C1 segment of cervical spinal cord (tissue), 14 donors: ENCODE measurements at places on chromosomes 2 and 18.

GRCh38 chr2:173119944-173120343 lies 44.3 kb downstream of the MAP3K20 start:
- no peak for DNase-seq

DNA sequence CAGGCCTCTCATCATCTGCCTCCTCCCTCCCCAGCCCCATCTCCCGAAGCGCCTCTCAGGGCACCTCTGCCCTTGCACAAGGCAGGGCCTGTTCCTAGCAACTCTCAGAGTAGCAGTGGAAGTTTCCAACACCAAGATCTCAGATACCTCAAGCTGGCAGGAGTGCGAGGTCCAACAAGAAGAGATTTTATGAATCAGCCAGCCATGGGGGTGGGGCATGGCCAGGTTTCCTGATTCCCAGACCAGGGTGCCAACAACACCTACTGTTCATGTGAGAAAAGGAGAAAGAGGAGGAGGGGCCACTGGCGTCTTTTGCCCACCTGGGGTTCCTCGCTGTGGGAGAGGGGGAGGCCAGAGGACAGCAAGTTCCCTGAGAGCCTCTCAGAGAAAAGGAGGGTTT lies 6.6 kb upstream of the STEAP3 start:
- no peak for DNase-seq

- DNase-seq = no peak
Measured at GRCh38 chr2:97769711-97770110, 56.3 kb downstream of the ZAP70 start.

- DNase-seq = no peak
Measured at GRCh38 chr2:231665245-231666170, 42.8 kb upstream of the PTMA start.

DNA sequence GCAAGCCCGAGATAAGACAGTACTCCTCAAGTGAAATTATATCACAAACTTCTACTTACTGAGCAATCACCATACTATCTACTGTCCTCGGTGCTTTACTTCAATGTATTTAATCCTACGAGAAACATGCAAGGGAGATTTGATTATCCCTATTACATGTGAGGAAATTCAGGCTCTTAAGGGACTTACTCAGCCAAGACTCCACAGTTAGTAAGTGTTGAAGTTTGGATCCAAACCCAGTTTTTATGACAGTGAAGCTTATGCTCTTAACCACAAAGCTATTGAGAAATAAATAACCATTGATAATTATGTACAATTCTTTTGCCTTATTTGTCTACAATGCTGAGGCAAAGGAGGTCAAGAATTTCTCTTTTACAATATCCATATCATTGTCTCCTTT lies 672.9 kb upstream of the ACVR2A start:
- DNase-seq = no peak

DNA sequence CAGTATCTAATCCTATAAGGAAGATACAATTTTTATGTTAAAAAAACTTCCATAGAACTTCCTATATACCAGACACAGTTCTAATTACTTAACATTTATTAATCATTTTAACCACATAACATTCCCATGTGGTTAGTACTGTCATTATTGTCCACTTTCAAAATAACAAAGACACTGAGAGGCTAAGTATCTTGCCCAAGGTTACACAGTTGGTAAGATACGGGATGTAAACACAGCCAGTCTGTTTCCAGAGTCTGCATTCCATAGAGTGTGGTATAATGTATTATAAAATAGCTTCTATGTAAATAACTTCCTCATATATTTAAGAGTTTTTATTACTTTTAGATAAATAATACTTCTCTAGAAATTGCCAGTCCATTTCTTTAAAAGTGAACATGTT lies 383.3 kb upstream of the ETAA1 start:
- no peak for DNase-seq

DNA sequence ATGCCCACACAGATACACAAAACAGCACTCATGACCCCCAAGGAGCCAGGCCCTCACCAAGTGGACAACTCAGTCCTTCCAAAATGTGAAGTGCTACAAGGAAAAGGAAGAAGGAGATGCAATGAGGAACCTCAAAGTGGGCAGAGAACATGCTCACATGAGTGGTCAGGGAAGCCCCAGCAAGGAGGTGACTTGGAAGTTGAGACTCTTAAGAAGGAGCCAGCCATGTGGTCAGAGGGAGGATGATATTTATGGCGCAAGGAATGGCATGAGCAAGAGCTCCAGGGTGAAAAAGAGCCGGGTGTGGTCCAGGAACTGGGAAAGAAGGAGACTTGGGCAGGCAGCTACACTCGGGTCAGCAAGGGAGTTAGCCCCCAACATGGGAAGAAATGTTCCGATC lies 30.0 kb upstream of the KLHL29 start:
- DNase-seq = no peak

GRCh38 chr2:83282043-83282795 lies 1176.9 kb downstream of the SUCLG1 start:
- DNase-seq = no peak

DNA sequence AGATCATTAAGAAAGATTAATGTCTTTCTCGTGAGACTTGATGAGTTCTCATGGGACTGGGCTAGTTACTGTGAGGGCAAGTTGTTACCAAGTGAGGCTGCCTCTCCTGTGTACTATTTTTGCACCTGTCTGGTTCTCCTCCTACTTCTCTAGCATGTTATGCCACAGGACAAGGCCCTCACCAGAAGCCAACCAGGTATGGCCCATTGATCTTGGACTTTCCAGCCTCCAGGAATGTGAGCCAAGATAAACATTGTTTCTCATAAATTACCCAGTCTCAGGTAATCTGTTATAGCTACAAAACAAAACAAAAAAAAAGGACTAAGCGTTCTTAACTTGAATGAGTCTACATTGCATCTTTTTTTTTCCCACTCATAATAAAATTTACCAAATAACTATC lies 184.1 kb downstream of the CDH7 start:
- no peak for DNase-seq

DNA sequence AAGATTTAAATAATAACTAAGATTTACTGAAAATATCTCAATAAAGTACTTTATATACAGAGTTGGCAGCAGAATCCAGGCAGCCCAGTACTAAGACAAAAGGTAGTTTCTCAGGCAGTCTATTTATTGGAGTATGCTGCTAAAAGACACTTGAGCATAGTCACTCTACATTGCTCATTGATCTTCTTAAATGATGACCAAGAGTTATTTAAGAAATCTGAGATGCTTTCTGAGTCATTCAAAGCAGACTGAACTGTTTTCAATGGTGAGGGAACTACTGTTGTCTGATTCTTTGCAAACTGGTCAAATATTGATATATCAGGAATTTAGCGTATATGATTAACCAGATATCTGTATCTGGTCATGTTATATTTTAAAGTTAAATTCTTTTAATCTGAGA lies 133.6 kb downstream of the PHLPP1 start:
- no peak for DNase-seq

GRCh38 chr18:10182009-10182624 lies 268.3 kb downstream of the VAPA start:
- DNase-seq = no peak

DNA sequence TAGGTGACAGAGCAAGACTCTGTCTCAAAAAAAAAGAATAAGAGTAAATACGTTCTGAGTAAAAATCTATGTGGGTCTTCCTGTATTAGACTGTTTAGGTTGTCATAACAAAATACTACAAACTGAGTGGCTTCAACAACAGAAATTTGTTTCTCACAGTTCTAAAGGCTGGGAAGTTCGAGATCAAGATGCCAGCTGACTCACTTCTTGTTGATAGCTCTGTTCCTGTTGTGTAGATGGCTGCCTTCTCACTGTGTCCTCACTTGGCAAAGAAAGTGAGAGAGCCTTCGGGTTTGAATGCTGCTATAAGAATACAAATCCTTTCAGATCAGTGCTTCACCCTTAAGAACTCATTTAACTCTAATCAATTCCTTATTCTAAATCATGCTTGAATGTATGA lies 430.0 kb upstream of the VWC2L start:
- no peak for DNase-seq
